NCI-H524 treated with DMSO at 0.1 percent for 48 hours (cell line): ENCODE measurements at places on chromosomes 1 and 21.
A peak's percentile ranks its signal among the peaks of the same experiment; 100 is the strongest.

DNA sequence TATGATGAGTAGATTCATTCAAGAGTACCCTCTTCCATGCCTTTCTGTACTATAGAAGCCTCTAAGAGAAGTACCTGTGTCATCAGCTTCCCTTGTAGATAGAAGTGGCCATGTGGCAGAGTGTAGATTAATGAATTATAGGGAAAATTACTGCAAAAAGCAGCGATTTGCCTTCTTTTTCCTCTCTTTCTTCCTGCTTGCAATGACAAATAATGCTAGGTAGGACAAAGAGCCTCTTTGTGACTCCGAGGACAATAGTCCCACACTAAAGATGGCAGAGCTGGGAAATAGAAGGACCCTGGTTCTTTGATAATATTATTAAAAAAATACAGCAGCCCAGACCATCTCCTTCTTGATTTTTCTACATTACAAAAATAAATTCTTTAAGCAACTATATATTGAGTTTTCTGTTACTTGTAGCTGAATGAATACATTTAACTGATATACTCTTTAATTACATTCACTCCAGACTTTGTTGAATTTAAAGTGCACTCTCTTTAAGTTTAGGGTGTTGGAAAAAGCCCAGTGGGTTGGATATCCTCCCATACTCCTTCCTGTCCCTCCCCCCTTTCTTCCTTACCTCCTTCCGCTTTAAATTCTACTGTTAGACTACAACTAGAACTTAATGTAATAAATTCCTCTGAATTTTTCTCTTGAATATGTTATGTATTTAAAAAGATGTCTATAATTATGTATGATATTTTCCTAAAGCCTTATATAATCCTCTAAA lies 198.2 kb upstream of the APP start:
- DNase-seq: no peak

DNA sequence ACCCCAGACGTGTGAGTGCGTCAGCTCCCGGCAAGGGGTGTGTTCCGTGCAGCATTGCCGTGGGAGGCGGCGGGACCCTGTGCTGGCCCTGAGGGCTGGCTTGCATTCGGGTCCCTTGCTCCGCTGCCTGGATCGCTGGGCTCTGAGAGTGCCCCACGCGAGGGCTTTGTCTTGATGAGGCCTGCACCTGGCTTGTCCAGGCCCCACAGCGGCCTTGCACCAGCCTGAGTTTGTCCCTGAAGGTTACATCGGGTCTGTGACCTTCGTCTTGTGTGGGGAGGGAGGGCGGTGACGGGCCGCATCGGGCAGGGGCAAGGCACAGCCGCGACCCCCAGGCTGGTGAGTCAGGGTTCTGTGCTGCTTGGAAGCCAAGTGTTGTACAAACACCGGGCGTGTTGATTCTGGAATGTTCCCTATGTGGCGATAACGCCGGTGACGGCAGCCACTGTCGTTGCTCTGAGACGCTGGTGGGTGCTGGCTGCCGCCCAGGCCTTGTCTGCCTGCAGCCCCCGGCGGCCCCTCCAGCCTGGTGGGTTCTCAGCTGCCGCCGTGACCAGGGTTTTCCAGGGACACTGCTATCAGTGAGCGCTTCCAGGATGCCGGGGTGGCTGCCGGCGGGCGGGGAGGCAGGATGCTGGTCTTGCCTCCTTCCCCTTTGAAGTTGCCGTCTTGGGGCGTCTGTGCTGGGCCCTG lies 42.9 kb downstream of the SLX9 start:
- DNase-seq: no peak

GRCh38 chr1:151009206-151009587 lies 948 bp downstream of the PRUNE1 start:
- DNase-seq: no peak

DNA sequence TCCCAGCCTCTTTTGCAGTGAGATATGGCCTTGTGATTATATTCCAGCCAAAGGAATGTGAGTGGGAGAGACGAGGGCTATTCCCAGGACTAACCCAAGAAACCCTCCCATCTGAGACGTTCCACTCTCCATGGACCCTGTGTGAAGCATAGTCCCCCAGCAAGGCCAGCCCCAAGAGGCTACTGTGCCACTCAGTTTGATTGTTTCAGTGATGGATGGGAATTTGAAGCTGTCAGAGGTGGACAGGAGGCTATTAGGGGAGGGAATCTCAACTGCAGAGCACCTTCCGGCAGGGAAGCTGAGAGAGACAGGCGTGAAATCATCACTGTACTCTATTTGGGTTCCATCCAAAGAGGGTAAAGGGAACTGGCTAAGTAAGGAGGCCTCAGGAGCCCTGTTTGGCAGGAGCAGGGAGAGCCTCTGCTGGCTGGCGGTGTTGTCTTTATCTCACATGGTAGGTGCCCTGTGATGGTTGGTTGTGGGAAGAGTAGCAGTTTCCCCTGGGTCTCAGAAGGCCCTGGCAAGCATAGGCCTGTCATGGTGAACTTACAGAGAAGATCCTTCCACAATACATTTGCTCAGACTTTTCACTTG lies 3.4 kb upstream of the TEX35 start:
- no peak for DNase-seq

GRCh38 chr1:165717918-165718515 lies 19.7 kb upstream of the ALDH9A1 start:
- DNase-seq: no peak

GRCh38 chr1:58443986-58444868 lies 102.3 kb downstream of the OMA1 start:
- no peak for DNase-seq

- DNase-seq: no peak
Measured at GRCh38 chr1:229819091-229819490, 193.0 kb downstream of the URB2 start.

- DNase-seq: no peak
Measured at GRCh38 chr1:216028631-216029030, 394.6 kb downstream of the USH2A start.

- no peak for DNase-seq
Measured at GRCh38 chr1:162134646-162135045, 65.2 kb downstream of the NOS1AP start.

- DNase-seq: no peak
Measured at GRCh38 chr1:11434926-11435325, 44.0 kb upstream of the DISP3 start.

GRCh38 chr1:182575540-182576149 lies 13.4 kb downstream of the RNASEL start:
- DNase-seq: no peak

DNA sequence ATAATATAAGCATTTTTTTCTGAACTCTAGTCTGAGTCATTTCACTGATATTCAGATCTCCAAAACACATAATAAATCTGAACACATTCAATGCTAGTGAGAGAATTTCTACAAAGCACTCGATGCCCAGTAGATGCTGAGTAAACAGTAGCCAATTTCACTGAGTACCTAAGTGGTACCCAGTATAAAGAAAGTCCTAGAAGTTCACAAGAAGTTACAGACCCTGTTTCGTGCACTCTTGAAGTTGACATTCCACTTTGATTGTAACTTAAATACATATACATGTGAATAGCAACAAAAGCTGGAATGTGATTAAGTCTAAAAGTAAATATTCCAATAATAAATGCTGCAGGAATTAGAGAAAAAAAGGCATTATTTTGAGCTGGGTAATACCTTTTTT lies 33.2 kb upstream of the RGS2 start:
- no peak for DNase-seq

DNA sequence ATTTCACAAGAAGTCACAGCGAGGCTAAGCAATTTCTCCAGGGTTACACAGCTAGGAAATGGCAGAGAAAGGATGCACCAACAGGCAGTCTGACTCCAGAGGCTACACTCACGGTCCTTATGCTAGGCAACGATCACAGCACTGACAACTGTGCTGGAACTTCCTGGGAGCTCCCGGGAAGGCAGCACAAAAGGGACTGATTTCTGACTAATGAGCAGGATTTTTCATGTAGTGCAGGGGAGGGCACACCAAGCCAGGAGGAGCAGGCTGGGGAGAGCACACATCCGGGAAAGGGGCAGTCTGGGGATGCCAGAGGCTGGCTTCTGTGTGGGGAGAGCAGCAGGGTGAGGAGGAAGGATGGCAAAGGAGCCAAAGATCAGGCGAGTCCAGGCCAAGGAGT lies 486.7 kb downstream of the OMA1 start:
- no peak for DNase-seq

GRCh38 chr1:51612447-51612961 lies 4.4 kb upstream of the OSBPL9 start:
- DNase-seq: no peak

DNA sequence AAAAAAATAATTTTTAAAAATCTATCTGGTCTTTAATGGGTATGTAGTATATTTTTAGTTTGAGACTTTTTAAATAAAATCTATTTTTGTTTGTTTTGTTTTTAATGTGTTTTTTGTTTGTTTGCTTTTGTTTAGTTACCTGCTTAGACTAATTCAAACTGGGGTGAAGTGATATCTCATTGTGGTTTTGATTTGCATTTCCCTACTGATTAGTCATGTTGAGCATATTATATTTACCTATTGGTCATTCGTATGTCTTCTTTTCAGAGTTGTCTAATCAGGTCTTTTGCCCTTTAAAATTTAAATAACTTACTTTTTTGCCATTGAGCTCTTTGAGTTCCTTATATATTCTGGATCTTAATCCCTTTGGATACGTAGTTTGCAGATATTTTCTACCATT lies 20.3 kb downstream of the CD1B start:
- no peak for DNase-seq

GRCh38 chr1:41482001-41482765 lies 2.3 kb downstream of the EDN2 start:
- DNase-seq: peak; percentile 14

DNA sequence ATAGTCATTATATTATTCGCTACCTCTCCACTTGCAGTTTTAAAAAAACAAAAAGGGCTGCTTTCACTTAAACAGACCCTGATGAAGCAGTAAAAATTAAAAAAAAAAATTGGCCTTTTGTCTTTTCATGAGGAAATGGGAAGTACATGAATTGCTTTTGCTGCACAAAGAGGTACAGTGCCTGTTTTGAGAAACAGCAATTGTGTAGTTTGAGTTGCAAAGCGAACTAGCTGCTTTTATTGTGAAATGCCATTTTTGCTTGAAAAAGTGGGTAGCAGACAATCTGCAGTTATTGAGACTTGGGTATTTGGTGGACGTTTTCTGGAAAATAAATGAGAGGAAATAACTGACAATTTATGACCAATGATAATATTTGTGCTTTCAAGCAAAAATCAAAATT lies 7.0 kb downstream of the DIP2A start:
- DNase-seq: no peak

GRCh38 chr1:22341791-22342605 lies 109.7 kb upstream of the ZBTB40 start:
- DNase-seq: no peak

GRCh38 chr1:183873642-183874041 lies 68.7 kb downstream of the RGL1 start:
- no peak for DNase-seq

- DNase-seq: no peak
Measured at GRCh38 chr1:148160048-148160342, 7.9 kb upstream of the NBPF11 start.

DNA sequence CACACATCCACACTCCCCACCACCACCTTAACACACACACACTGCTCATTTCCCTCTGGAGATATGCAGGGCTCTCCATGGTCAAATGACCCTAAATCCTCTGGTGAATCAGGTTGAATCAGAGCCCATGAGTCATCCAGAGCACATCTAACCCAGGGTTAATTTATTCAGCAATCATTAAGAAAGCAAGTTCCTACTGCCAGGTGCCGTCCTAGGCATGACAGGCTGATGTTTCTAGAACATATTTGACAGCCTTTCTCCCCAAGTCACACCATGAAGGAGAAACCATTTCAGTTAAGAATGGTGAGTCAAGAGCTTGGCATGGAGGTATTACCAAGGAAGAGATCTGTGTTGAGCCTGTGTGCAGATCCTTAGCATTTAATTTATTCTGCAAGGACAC lies 194.3 kb upstream of the CAMK1G start:
- DNase-seq: no peak

- peak; percentile 6 for DNase-seq
Measured at GRCh38 chr21:29943885-29944284, 4.1 kb upstream of the GRIK1 start.

DNA sequence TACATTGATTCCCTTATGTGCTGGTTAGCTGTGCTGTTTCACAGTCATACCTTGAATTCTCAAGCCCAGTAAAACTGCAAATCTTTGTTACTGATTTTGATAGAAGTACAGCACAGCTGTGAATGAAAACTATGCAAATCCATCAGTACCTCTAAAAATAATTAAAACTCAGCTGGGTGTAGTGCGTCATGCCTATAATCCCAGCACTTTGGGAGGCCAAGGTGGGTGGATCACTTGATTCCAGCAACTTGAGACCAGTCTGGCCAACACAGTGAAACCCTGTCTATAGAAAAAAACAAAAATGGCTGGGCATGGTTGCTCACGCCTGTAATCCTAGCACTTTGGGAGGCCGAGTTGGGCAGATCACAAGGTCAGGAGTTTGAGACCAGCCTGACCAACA lies 61.2 kb downstream of the NUP210L start:
- DNase-seq: no peak

- DNase-seq: no peak
Measured at GRCh38 chr1:244209955-244210354, 158.9 kb downstream of the ZBTB18 start.

DNA sequence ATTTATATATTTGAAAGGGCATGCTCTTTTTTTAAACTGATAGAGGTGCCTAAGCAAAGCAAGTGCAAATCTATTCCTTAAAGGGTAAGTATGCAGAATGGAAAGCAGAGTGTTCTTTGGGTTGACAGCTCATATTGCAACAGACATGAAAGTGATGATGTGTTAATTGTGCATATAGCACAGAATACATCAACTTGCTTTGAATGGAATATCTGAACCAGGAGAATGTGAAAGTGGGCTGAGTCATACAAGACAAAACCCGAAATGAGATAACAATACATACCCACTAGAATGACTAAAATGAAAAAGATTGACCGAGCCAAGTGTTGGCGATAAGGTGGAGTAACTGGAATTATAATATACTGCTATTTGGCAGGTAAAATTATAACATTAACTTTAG lies 4.3 kb downstream of the CR1 start:
- DNase-seq: no peak

DNA sequence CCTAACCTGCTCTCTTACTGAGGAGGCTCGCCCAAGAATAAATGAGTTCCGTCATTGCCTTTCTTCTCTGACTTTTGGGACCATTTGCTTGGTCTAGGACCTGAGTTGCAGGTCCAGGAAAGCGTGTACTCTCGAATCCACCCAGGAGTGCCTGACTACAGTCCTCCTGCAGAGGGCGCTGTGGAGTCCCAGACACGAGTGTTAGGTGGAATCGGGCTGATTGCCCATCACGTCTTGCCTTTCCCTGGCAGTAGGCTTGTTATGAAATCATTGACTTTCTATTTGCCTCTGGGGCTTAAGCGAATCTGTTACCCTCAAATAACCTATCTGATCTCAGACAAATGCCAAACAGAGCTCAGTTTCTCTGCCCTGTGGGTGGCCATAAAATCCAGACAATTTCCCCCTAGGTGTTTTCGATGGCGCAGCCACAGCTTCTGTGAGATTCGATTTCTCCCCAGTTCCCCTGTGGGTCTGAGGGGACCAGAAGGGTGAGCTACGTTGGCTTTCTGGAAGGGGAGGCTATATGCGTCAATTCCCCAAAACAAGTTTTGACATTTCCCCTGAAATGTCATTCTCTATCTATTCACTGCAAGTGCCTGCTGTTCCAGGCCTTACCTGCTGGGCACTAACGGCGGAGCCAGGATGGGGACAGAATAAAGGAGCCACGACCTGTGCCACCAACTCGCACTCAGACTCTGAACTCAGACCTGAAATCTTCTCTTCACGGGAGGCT lies at the start of gene IL20:
TSS of gene IL20 (plus strand) at position 685 of the 733 bp plus-strand sequence. CDS start 230 bp downstream, outside the sequence.
- DNase-seq: no peak
